Inflammatory macrophage treated with lipopolysaccharide for 1 hour (primary cell): ENCODE measurements at places on chromosomes 3 and 15.

DNA sequence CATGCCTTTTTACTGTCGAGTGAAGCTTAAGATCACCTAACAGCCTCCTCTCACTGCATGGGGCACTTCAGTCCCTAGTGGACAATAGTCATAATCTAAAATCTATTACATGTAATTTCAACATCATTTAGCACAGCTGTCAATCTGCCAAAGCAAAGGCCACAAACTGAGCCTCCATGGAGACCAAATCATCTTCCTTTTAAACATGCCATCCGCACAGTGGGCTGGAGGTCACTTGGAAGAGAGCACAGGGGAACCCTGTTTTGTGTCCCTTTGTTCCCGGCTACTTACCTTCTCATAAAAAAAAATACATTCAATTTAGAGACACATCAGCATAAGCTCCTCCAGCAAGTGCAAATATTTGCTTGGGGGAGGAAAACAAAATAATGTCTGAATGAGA is 167.3 kb downstream of the SQOR start:
- no peak for DNase-seq

DNA sequence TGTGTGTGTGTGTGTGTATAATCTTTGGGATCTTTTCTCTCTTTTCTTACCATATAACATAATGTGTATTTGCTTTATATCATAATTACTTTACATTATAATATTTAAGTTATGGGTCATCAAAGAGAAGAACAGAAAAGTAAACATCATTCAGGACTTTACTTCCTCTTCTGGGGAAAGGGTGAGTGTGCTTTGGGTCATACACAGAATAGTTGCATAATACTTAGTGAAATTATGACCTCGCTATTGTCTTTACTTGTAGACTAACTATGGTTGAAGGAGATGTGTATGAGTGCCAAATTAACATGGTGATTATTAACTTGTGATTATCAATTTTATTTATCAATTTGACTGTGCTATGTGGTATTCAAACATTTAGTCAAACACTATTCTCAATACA is 1086.9 kb downstream of the DIPK2A start:
- DNase-seq: no peak

DNA sequence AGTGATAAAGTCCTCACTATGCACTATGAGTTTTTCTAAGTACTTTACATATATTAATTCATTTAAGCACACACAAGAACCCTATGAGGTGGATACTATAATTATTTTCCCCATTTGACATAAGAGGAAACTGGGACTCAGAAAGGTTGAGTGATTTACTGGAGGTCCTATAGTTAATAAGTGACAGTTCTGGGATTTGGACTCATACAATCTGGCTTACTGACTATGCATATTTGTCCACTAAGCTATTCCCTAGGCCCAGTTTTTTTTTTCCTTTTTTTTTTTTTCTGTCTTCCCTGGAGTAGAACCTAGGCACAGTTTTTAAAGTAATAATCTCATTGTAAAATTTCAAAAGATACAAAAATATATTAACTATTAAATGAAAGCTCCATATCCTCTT is 6.3 kb upstream of the RTP2 start:
- no peak for DNase-seq

GRCh38 chr3:39347586-39347876 is 18.0 kb downstream of the CCR8 start:
- DNase-seq: no peak

GRCh38 chr3:153311541-153311940 is 149.5 kb downstream of the RAP2B start:
- DNase-seq: peak; percentile 32

DNA sequence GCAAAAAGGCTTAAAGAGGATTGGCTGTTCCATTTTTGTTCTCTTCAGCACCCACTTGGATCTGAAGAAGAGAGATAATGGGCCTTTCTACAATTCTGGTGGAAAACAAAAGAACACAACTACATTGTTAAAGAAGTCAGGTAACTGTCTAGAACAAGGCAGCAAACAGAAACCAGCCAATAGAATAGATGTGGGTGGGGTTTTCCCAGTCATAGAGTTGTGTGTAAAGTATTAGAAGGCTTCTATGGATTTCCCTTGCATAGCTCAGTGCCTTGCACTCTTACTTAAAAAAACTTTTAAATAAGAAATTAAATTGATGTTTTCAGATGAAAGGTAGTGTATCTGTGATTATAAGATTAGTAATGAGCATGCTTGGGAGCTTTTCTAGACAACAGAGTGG is 462.7 kb upstream of the ATP11B start:
- DNase-seq: no peak

DNA sequence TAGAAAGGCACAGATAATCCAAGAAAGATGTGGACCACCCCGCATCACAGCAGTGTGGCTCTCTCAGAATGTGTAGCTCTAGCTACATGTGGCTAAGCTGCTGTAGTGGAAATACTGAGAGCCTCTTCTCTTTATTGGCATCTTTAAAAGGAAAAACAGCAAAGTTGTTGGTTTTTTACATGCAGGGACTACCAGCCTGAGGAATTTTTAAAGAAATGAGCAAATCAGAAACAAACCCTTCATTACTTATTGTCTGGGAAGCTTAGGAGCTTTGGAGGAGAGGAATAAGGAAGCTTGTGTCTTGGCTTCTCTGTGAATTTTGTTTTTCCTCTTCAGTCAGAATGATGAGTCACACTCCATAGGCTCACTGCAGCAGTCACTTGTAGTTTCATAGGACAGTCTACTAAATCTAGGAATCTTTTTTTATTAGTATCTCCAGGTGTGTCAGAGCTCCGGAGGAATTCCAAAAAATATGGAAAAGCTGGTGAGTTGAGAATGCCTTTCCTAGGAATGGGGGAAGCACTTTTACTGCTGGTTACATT is 27.5 kb downstream of the POLG start:
- peak; percentile 50 for DNase-seq

GRCh38 chr3:189138901-189139610 is 32.7 kb upstream of the TPRG1 start:
- DNase-seq: no peak

- DNase-seq: peak; percentile 80
Observed at GRCh38 chr3:130841357-130841756, 52.5 kb upstream of the ATP2C1 start.

DNA sequence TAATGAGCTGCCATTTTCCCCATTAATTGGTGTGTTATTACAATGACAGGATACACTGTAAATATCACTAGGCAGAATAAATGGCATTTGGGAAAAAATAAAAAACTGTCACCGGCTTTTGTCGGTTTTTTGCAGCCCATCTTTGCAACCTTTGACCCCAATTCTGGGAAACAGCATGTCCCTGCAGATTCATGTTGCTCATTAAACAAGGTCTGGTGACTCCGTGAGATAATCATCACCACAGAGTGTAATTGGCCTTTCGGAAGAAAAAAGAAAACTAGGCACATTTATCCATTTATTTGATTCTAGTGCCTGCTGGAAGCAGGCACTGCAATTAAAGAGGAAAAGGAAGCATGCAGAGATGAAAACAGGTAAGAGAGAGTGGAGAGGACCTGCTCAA is 64.5 kb downstream of the TRAT1 start:
- no peak for DNase-seq

DNA sequence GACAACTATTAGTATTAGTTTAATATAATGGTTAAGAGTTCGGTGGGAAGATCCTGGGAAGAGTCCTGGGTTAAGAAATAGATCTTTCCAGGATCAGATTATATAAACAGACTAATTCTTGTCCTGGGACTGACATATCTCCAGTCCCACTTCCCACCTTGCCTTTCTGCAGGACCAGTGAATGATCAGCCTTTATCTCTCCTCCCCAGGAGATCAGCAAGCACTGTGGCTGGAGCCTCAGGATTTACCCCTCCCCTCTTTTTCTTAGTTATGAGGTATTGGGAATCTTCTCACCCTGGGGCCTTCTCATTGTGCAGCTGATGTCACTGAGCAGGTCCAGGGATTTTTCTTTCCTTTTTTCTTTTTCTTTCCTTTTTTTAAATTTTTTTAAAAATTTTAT is 135.7 kb upstream of the UMPS start:
- no peak for DNase-seq

DNA sequence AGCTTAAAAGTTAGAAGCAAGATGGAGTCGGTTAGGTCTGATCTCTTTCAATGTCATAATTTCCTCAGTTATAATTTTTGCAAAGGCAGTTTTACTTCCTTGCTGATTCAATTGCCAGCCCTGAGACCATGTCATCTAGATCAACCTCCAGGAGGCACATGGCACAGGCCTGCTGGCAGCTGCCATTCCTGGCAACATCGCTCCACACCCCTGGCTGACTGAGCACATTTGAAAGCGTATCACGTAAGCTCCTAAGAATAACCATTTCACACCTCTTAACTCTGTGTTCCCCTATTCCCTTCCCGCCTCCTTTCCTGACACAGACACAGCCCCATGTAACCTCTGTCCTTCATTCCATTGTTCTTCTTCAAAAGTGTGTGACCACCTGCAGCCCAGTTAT is 313.9 kb upstream of the CTNNB1 start:
- no peak for DNase-seq

- no peak for DNase-seq
Observed at GRCh38 chr3:51813539-51813938, 34.5 kb upstream of the IQCF6 start.

DNA sequence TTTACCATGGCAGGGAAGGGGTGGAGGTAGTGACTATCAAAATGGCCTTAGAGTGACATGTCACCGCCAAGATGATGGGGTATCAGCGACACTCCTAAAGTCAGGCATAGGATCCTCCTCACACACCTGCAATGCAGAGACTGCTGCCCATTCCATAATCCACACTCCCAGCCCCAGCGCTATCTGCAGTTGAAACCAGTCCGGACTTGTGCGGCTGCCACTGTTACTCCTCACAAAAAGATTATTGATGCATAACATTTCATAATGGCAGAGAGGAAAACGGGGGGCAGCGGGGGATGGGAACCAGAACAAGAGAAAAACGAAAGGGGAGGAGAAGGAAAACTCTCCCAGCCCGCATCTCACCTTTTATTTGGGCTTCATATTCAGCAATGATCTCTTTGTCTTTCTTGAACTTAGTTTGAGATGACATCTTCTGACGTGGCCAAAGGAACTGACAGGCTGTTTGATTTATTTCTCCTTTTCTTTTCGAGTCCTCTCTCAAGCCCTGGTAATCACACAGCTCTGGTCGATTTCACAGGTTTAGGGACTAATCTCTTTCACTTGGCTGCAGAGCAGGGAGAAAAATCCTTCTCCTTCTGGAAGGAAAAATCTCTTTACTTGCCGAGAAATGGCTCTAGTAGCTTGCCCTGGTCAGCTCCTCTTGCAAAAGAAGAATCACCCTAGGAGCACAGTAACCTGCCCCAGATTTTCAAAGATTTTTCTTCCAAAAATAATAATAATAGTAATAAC is 749 bp downstream of the SRGAP3 start:
- peak; percentile 5 for DNase-seq

- peak; percentile 40 for DNase-seq
Observed at GRCh38 chr3:12758025-12758781, 856 bp downstream of the TMEM40 start.

GRCh38 chr3:79729096-79729495 is 38.7 kb downstream of the ROBO1 start:
- DNase-seq: no peak

- DNase-seq: no peak
Observed at GRCh38 chr3:48621461-48621869, at the start of gene TMEM89. Gene TMEM89 (minus strand): TSS chr3:48621769. CDS start chr3:48621756, 13 bp downstream.

- no peak for DNase-seq
Observed at GRCh38 chr3:149643963-149644362, 13.9 kb downstream of the WWTR1 start.

GRCh38 chr15:74173380-74174218 is at the start of gene ISLR:
Gene ISLR (plus strand): TSS chr15:74173710. CDS start chr15:74174859, 1,149 bp downstream.
- DNase-seq: no peak

DNA sequence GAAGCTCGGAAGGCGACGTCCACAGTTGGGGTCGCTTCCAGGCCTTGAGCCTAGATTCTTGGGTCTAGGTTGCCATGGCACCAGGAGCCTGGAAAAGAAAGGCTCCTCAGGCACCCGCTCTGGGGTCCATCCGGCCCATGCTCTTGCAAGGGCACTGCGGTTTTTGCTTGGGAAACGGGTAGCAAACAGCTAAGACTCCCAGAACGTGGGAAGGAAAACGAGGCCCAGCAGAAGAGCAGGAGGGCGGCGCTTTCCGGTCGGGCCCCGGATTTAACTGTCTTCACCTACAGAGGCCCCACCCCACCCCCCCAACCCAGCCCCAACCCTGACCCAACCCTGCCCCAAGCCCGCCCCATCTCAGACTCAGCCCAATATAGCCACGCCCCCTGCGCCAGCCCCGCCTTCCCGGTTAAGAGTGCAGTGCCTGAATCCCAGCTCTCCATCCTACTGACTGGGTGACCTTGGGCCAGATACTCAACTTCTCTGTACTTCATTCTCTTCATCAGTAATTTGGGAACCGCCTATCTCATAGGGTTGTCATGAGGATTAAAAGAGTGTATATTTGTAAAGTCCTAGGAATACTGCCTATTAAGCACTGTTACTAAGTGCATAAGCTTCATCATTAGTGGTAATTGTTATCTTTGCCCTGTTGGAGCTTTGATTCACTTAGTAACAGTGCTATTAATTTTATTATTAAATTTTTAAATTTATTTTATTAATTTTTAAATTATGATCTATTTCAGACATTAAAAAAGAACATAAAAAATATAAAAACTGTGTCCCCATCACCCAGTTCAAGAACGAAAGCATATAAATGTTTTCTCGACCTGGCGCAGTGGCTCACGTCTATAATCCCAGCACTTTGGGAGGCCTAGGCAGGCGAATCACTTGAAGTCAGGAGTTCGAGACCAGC is 28.4 kb upstream of the SMAD6 start:
- peak; percentile 77 for DNase-seq

DNA sequence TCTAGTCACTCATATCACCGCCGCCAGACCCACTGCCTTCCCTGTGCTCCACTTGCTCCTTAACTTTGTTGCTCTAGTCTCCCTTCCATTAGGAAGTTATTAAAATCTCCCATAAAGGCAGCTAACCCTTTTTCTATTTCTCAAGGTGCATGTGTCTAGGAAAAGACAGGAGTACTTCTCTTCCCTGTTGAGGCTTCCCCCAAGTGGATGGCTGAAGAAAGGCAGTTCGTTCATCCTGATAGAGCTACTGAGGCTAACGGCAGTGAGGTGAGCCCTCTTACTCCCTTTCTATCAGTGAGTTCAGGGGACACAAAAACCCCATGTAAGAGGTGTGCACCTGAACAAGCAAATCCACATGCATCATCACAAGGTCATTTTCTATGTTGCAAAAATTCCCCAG is 397.8 kb downstream of the IGSF11 start:
- no peak for DNase-seq

- DNase-seq: no peak
Observed at GRCh38 chr15:81983497-81983896, 62.3 kb downstream of the MEX3B start.

GRCh38 chr15:41231422-41232226 is 556 bp downstream of the CHP1 start:
- peak; percentile 35 for DNase-seq

- DNase-seq: no peak
Observed at GRCh38 chr15:78763796-78764241, 47.4 kb downstream of the ADAMTS7 start.

DNA sequence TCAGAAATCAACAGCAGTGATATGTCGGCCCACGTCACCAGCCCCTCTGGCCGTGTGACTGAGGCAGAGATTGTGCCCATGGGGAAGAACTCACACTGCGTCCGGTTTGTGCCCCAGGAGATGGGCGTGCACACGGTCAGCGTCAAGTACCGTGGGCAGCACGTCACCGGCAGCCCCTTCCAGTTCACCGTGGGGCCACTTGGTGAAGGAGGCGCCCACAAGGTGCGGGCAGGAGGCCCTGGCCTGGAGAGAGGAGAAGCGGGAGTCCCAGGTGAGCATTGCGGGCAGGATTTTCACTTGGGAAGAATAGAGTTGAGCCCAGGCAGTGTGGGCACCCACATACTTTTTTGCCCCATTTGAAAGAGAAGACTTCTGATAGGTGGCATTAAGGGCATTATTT is 57.4 kb downstream of the DNASE1L3 start:
- no peak for DNase-seq
